T-helper 2 cell treated with Interferon-gamma antibody and Interleukin-4, amounts not matched to agents 5 μg/mL and 100 μg/mL, for 36 hours (primary cell): ENCODE measurements at places on chromosomes 1 and 21.
A peak's percentile ranks its signal among the peaks of the same experiment; 100 is the strongest.

- no peak overlapping the region for H3K27ac ChIP-seq
- no peak overlapping the region for H3K4me3 ChIP-seq
- H3K36me3 ChIP-seq: no peaks in the 10 kb centered on the region
Observed at GRCh38 chr21:27595716-27596115, 628.8 kb upstream of the ADAMTS5 start.

- no peak overlapping the region for H3K27ac ChIP-seq
- H3K4me1 ChIP-seq: no peaks in the 10 kb centered on the region
- no peaks in the 10 kb centered on the region for H3K27me3 ChIP-seq
- no peak for DNase-seq
- H3K36me3 ChIP-seq: no peaks in the 10 kb centered on the region
- H3K4me3 ChIP-seq: no peak overlapping the region
Observed at GRCh38 chr1:54619749-54620148, 3.6 kb downstream of the FAM151A start.

DNA sequence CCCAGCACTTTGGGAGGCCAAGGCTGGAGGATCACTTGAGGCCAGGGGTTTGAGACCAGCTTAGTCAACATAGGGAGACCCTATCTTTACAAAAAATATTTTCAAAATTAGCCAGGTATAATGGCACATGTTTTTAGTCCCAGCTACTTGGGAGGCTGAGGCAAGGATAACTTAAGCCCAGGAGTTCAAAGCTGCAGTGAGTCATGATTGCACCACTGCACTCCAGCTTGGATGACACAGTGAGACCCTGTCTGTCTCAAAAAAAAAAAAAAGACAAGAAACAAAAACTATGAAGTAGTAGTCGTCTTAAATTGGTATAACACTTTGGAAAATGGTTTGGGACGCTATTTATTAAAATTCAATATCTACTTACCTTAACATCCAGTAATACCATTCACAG, 7.7 kb downstream of the AIM2 start:
- H3K4me1 ChIP-seq: peaks cover 51% of the 10 kb centered on the region
- no peak for DNase-seq
- no peaks in the 10 kb centered on the region for H3K27me3 ChIP-seq

DNA sequence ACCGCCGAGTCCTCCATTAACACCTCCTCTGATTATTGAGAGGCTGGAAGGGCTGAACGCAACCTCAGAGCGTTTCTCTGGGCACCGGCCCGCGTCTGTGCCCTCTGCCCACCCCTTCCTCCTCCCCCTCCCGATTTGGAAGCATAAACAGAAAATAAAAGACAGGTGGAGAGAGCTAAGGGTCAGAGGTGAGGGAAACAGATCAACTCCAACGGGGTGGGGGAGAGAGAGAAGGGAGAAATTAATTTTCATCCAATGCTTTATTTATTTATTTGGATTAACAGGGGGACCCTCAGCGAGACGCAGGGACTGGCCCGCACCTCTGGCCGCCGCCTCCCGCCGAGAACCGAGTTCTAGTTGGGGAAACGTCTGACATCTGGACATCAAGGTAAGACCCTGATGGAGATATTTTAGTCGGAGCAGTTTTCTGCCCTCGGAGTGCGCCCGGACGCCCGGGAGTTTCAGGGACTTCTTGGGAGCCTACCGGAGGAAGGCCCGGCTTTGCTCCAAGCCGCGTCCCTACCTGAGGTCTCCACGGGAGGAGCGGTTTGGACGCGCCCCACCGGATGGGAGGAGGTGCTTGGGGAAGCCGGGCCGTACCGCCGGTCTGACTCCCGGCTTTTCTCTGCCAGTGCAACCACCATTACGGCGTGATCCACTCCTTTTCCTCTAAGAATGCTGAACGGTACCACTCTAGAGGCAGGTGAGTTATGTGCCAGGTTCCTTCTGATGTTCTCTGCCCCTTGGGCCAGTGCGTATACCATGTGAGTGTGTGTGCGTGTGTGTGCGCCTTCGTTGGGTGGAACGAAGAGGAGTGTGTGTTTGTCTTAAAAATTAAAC, 5.1 kb upstream of the LHX9 start:
- peak overlapping the region; percentile 91 for H3K4me3 ChIP-seq
- no peak for DNase-seq
- peaks cover 98% of the 10 kb centered on the region for H3K27me3 ChIP-seq
- no peaks in the 10 kb centered on the region for H3K36me3 ChIP-seq
- no peak overlapping the region for H3K27ac ChIP-seq
- peaks cover 54% of the 10 kb centered on the region for H3K4me1 ChIP-seq

- H3K36me3 ChIP-seq: no peaks in the 10 kb centered on the region
- H3K27me3 ChIP-seq: no peaks in the 10 kb centered on the region
- H3K4me1 ChIP-seq: no peaks in the 10 kb centered on the region
- DNase-seq: no peak
- no peak overlapping the region for H3K4me3 ChIP-seq
Observed at GRCh38 chr1:68974447-68974846, 477.6 kb upstream of the DEPDC1 start.

DNA sequence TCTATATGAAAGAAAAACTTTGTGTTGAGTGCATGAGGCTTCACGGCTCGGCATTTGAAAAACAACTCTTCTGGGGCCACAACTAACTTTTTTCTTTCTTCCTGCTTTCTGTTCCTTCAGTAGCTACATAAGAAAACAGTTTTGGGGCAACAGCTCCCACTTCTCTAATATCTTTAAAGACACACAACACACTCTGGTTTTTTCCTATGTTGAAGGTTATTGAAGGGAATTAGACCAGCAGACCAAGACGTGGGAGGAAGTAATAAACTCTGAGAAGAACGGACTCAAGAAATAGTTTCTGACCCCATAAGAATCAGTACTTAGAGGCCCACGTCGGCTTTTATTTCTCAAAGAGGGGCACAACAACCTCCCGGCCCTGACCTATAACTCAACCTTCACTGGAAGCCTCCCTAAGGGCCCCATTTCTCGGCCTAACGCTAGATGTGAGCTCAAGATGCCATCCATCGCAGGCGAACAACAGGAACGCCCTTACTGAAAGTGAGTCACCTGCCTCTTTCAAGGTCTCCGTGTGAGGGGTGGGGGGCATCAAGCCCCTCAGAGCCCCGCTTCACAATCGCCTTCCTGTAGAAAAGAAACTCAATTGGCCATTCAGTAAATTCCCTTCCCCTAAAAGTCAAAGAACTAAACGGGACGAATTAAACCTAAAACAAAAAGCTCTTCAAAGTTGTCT, 844 bp downstream of the ZMYM6 start:
- H3K4me3 ChIP-seq: peak overlapping the region; percentile 100
- peaks cover 29% of the 10 kb centered on the region for H3K36me3 ChIP-seq
- DNase-seq: peak; percentile 36
- H3K27me3 ChIP-seq: no peaks in the 10 kb centered on the region

GRCh38 chr1:151579436-151580225, 32.2 kb upstream of the SNX27 start:
- peaks cover 3% of the 10 kb centered on the region for H3K36me3 ChIP-seq
- H3K27me3 ChIP-seq: no peaks in the 10 kb centered on the region
- no peak overlapping the region for H3K4me3 ChIP-seq

DNA sequence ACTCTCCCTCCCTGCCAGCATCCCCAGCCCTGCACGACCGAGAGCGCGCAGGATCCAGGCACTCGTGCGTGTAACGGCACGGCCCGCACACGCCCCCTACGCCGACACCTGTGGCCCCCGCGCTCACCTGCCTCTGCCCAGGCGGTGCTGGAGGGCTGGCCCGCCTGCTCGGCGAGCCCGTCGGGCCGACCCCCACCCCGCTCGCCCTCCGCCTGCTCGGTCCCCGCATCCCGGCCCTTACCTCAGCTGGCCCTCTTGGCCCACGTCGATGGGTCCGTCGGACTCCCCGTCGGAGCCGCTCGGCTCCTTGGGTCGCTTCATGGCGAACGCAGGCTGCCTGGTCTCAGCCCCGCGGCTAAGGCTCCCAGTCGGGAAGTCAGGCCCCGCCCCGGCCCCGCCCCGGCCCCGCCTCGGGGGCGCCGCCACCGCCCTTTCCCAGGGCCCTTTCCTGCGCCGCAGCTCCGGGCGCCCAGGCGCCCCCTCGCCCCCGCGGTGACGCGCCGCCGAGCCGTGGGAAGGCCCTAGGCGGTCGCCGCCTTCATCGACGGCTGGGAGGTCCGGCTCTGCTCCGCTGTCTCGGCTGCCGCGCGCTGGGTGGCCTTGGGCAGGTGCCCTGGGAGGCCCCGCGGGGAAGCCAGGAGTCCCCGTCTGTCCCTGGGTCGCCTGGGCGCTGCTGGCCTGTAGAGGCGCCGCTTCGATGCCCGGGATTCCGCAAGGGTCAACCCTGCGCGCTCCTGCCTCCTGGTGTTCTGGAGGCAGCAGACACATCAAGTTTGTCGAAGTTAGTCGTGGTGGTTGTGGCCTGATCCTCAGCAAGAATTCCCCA, at the start of gene HEYL:
Gene HEYL (minus strand): TSS at position 339 of the 826 bp plus-strand sequence. CDS start 18 bp downstream, at position 321.
- H3K4me3 ChIP-seq: peak within 1 kb of the TSS; percentile 54
- H3K4me1 ChIP-seq: peaks cover 3% of the 10 kb centered on the region
- DNase-seq: peak; percentile 80
- H3K27ac ChIP-seq: no peak within 1 kb of the TSS
- H3K27me3 ChIP-seq: peaks cover 36% of the 10 kb centered on the region

- H3K4me3 ChIP-seq: peak overlapping the region; percentile 97
- peak overlapping the region; percentile 88 for H3K27ac ChIP-seq
- H3K4me1 ChIP-seq: peaks cover 55% of the 10 kb centered on the region
- peaks cover 27% of the 10 kb centered on the region for H3K36me3 ChIP-seq
- peaks cover 8% of the 10 kb centered on the region for H3K27me3 ChIP-seq
- DNase-seq: no peak
Observed at GRCh38 chr1:211829343-211830054, 1.1 kb downstream of the LPGAT1 start.

GRCh38 chr1:231478811-231479210, 49.7 kb upstream of the TSNAX start:
- no peaks in the 10 kb centered on the region for H3K36me3 ChIP-seq
- peaks cover 35% of the 10 kb centered on the region for H3K27me3 ChIP-seq

DNA sequence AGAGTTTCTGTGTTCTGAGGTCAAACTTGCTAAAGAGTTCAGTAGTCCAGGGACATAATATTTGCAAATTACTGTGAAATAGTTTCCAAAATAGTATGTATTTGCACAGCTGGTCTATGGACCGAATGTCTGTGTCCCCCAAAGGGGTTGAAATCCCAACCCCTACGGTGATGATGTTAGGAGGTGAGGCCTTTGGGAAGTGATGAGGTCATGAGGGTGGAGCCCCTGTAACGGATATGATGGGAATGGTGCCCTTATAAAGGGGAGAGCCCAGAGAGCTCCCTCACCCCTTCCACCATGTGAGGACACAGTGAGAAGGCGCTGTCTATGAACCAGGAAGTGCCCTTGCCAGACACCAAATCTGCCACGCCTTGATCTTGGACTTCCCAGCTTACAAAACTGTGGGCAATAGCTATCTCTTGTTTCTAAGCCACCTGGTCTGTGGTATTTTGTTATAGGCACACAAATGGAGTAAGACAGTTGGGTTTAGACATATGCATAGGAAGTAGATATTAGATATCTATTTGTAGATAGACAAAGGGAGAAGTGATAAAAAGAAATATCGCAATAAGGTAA, 21.7 kb downstream of the RNF187 start:
- H3K4me3 ChIP-seq: no peak overlapping the region
- H3K27me3 ChIP-seq: peaks cover 19% of the 10 kb centered on the region
- no peak overlapping the region for H3K27ac ChIP-seq

- H3K4me3 ChIP-seq: no peak overlapping the region
- H3K27me3 ChIP-seq: no peaks in the 10 kb centered on the region
- H3K27ac ChIP-seq: no peak overlapping the region
- DNase-seq: no peak
- H3K36me3 ChIP-seq: no peaks in the 10 kb centered on the region
Observed at GRCh38 chr1:107264561-107264960, 123.7 kb downstream of the NTNG1 start.

GRCh38 chr1:93672069-93672468, 9.6 kb downstream of the BCAR3 start:
- no peak overlapping the region for H3K27ac ChIP-seq
- peaks cover 9% of the 10 kb centered on the region for H3K4me1 ChIP-seq
- peaks cover 2% of the 10 kb centered on the region for H3K27me3 ChIP-seq
- no peak for DNase-seq

GRCh38 chr21:46119637-46120271, 21.8 kb downstream of the COL6A2 start:
- no peaks in the 10 kb centered on the region for H3K36me3 ChIP-seq
- no peak overlapping the region for H3K27ac ChIP-seq
- H3K27me3 ChIP-seq: no peaks in the 10 kb centered on the region
- no peaks in the 10 kb centered on the region for H3K4me1 ChIP-seq
- no peak overlapping the region for H3K4me3 ChIP-seq

DNA sequence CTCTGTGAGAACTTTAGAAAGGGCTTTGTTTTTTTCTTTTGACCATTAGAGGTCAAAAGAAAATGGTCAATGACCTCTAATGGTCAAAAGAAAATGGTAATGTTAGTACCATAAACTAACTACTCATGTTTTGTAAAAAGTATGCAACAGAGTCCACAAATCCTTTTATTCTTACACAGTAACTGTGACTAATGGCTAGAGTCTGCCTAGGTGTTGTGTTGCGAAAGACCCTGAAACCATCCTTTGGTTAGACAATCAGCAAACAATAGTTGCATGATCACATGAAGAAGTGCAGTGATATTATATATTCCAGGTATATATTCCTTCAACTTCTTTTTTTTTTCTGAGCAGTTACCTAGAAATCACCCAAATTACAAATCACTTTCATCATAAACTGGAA, 40.9 kb downstream of the NEGR1 start:
- H3K36me3 ChIP-seq: no peaks in the 10 kb centered on the region
- no peaks in the 10 kb centered on the region for H3K4me1 ChIP-seq
- no peak for DNase-seq
- H3K27me3 ChIP-seq: no peaks in the 10 kb centered on the region

DNA sequence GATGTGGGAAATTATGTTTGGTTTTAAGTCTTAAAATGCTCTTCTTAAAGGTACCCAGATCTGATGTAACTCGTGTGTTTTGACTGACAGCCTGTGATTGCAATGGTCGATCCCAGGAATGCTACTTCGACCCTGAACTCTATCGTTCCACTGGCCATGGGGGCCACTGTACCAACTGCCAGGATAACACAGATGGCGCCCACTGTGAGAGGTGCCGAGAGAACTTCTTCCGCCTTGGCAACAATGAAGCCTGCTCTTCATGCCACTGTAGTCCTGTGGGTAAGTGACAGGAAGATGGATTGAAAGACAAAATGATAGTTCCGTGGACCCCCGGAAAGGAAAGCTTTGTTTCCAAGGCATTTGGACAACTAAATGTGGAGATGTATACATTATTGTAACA, 71.6 kb upstream of the LAMC2 start:
- no peaks in the 10 kb centered on the region for H3K36me3 ChIP-seq
- H3K27ac ChIP-seq: no peak overlapping the region
- H3K4me1 ChIP-seq: no peaks in the 10 kb centered on the region
- DNase-seq: no peak
- no peak overlapping the region for H3K4me3 ChIP-seq

GRCh38 chr1:87505391-87505983, 176.8 kb downstream of the LMO4 start:
- peaks cover 10% of the 10 kb centered on the region for H3K27me3 ChIP-seq
- peaks cover 2% of the 10 kb centered on the region for H3K4me1 ChIP-seq
- H3K27ac ChIP-seq: no peak overlapping the region
- no peaks in the 10 kb centered on the region for H3K36me3 ChIP-seq
- no peak overlapping the region for H3K4me3 ChIP-seq
